ENCODE measurements at places on chromosomes 16 and 17. TPM values are rescaled to one million over a fixed set of nuclear protein-coding genes. Genes with fewer than 3 reads are reported as not detected.

DNA sequence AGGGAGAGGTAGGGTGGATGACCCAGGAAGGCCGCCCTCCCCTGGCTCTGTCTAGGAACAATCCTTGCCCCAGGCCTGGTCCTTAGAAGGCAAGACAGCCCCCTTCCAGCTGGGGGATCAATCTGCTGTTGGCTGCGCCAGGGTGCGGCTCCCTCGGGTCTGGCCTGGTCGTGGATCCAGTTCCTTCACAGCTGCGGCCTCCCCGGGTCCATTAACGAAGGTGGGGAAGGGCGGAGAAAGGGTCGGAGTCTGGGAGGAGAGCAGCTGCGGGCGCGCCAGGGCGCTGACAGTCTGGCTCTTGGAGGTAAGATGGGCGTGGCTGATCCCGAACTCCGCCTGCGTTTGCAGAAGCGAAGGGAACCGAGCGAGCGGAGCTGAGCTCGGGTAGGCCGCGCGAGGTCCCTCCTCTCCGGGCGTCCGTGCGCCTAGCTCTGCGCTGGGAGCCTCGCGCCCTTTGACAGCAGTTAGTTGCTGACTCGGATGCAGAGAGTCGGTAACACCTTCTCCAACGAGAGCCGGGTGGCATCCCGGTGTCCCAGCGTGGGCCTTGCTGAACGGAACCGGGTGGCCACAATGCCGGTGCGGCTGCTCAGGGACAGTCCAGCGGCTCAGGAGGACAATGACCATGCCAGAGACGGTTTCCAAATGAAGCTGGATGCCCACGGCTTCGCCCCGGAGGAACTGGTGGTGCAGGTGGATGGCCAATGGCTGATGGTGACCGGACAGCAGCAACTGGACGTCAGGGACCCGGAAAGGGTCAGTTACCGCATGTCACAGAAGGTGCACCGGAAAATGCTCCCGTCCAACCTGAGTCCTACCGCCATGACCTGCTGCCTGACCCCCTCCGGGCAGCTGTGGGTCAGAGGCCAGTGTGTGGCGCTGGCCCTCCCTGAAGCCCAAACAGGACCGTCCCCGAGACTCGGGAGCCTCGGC, at the start of gene HSPB9:
TSS of gene HSPB9 (plus strand) at position 434 of the 933 bp plus-strand sequence. CDS start at position 481, 47 bp downstream.
- no peak within 1 kb of the TSS for H3K27ac ChIP-seq
- no peaks in the 10 kb centered on the region for H3K4me1 ChIP-seq
- no peaks in the 10 kb centered on the region for H3K27me3 ChIP-seq
- H3K36me3 ChIP-seq = peaks cover 17% of the 10 kb centered on the region
- H3K4me3 ChIP-seq = no peak within 1 kb of the TSS

Gene ADGRG1
- polyA plus RNA-seq = 0.58 TPM

Gene RUNDC3A
- polyA plus RNA-seq = not detected

GRCh38 chr16:50160495-50161164, 7.5 kb downstream of the TENT4B start:
- DNase-seq = peak; percentile 72
- peak overlapping the region; percentile 14 for H3K4me3 ChIP-seq
- H3K36me3 ChIP-seq = no peaks in the 10 kb centered on the region
- H3K4me1 ChIP-seq = peaks cover 33% of the 10 kb centered on the region
- H3K27me3 ChIP-seq = no peaks in the 10 kb centered on the region
- peak overlapping the region; percentile 41 for H3K27ac ChIP-seq

Gene HOXB13
- polyA plus RNA-seq = not detected

Gene TGFB1I1
- polyA plus RNA-seq = 177 TPM

Gene DBNDD1
- polyA plus RNA-seq = 1.4 TPM

- no peak overlapping the region for H3K4me3 ChIP-seq
- peak; percentile 47 for DNase-seq
- H3K27me3 ChIP-seq = no peaks in the 10 kb centered on the region
Observed at GRCh38 chr17:29215717-29216116, 30.9 kb upstream of the CRYBA1 start.

Gene NPIPA2
- 1.7 TPM for polyA plus RNA-seq

DNA sequence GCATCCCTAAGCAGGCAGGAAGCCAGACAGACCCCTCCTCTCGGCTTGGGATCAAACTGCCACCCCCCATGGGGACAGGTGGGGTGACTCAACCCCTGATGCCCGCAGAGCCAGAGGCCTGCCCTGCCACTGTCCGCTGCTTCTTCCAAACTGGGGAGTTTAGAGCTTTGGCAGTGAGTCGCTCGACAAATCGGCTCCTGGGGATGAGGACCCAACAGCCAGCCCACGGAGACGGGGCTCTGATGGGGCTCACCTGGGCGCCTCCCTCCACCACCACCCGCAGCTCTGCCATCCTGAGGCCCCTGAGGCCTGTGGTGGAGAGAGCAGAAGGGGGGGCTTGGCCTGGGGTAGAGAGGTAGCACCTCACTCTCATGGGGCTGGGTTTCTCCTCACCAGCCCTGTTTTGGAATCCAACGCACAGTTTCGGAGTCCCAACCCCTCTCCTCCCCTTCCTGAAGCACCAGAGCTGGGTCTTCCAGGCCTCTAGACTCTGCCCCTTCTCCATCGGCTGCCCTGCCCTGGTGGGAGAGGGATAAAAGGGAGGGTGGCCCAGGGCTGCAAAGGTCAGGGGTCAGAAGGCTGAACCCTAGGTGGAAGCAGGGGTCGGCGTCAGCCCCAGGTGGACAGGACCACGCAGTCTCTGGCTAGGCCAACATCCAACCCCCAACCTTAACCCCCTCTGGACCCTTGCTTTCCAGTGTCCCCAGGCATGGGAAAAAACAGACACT, 5.8 kb downstream of the PRSS22 start:
- no peak overlapping the region for H3K4me3 ChIP-seq
- H3K4me1 ChIP-seq = 0 out of 2 replicates have a peak, but pooled peaks cover 1% of the 10 kb centered on the region
- DNase-seq = no peak
- no peaks in the 10 kb centered on the region for H3K27me3 ChIP-seq
- H3K36me3 ChIP-seq = no peaks in the 10 kb centered on the region

Gene TMEM94
- polyA plus RNA-seq = 14.3 TPM

Gene SP6
- not detected for polyA plus RNA-seq

DNA sequence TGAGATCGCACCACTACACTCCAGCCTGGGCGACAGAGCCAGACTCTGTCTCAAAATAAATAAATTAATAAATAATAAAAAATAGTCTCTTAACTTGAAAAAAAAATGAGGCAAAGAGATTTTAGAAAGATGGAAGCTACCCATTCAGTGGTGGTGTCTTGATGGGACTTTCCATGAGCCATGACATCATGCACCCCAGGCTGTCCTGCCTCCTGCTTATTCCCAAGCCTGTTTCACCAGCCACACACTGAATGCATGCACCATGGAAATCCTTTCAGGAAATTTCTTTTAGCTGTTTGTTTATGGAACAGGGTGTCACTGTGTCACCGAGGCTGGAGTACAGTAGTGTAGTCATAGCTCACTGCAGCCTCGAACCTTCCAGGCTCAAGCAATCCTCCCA, 8.9 kb upstream of the DLX3 start:
- H3K4me1 ChIP-seq = no peaks in the 10 kb centered on the region
- H3K4me3 ChIP-seq = no peak overlapping the region
- peaks cover 47% of the 10 kb centered on the region for H3K27me3 ChIP-seq
- no peak for DNase-seq
- H3K27ac ChIP-seq = no peak overlapping the region

Gene C17orf78
- not detected for polyA plus RNA-seq

DNA sequence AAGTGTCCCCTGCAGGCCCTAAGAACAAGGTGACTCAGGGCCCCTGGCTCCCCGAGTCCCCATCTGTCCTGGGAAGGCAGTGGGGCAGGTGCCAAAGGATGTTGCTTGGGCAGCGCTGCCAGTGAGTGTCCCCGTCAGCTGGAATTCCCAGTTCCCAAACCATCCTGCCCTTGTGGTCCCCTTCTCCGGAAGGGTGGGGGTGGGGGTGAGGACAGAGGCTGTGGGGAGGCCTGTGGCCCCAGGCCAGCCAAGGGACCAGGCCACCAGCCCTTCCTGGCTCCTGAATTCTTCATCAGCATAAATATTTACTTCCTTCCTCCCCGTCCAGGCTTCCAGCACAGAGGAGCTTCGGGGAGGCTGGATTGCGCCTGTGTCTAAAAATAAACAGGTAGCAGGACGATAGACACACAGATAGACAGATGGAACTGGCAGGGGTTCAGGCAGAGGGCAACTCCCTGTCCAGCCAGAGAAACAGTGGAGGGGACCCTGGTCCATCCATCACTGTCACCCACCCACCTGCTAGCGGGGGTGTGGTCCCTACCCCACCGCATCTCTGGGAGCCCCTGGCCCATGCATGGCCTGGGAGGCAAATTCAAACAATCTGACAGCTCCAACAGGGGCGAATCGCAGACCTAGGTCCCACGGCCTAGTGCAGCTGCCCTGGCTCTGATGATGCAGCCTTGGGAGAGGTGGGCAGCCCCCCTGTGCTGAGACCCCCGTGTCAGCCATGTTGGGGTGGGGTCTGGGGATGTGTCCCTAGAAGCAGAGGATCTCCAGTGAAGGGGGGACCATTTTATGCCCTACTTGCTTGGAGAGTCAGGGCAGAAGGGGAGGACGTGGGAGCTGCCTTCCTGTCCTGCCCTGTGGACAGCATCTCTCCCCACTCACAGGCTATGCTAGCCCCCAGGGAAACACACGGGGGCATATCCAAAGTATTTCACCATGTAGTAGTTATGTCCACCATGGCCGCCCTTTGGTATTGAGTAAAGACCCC, 13.2 kb downstream of the GLIS2 start:
- DNase-seq = no peak
- no peak overlapping the region for H3K27ac ChIP-seq
- no peaks in the 10 kb centered on the region for H3K27me3 ChIP-seq

Gene CD300E
- not detected for polyA plus RNA-seq

Gene ALDH3A1
- polyA plus RNA-seq = 0.55 TPM

- no peak for DNase-seq
Observed at GRCh38 chr17:28475151-28475900, 1.9 kb downstream of the SLC13A2 start.
